ENCODE measurements at places on chromosomes 7 and 10. TPM values are rescaled to one million over a fixed set of nuclear protein-coding genes. Genes with fewer than 3 reads are reported as not detected.

DNA sequence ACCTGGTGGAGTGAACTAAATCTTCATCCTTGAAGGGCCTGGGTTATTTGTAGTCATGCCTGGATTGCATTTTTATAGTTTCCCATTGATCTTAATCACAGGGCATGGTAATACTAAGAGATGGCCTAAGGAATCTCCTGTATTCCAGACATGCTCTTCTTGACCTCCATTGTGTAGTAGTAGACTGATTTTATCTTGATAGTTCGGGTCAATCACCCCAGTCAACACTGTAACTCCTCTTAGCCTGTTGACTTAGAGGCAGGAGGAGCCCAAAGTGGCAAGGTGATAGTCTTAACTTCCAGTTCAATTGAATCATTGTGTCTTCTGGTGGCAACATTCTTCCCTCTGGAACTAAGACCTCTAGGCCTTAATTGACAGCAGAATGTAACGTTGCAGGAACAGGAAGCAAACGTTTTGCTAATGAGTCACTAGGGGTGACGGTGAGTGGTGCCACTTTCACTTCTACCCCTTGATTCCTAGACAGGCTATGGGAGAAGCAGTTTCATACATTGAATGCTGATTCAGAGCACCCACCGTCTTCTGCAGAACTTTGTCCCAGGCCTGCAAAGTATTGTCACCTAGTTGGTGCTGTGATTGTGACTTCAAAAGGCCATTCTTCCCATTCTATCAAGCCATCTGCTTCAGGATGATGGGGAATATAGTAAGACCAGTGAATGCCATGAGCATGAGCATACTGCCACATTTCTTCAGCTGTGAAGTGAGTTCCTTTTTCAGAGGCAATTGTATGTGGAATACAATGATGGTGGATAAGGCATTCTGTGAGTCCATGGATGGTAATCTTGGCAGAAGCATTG, 24.0 kb upstream of the PAPSS2 start:
- DNase-seq: no peak

- DNase-seq: no peak
These were observed 715.4 kb upstream of the NRP1 start for GRCh38 chr10:34049887-34050286.

DNA sequence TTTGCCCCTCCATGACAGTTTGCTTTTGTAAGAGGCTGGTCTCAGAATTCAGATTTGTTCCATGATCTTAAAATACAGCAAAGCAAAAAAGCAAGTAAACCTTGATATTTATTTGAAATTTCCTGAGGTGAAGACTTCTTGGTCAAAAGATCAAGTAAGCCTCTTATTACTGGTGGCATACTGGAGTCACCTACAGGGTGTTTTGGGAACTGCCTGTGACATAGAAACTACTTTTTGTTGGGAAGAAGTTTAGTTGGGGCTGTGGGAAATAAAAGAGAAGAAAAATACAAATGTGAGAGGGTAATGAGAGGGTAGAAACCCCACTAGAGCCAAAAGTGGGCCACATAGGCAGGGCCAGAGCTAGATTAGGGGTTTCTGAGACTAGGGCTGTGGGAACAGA, 217.9 kb downstream of the OTUD1 start:
- DNase-seq: peak; percentile 1

DNA sequence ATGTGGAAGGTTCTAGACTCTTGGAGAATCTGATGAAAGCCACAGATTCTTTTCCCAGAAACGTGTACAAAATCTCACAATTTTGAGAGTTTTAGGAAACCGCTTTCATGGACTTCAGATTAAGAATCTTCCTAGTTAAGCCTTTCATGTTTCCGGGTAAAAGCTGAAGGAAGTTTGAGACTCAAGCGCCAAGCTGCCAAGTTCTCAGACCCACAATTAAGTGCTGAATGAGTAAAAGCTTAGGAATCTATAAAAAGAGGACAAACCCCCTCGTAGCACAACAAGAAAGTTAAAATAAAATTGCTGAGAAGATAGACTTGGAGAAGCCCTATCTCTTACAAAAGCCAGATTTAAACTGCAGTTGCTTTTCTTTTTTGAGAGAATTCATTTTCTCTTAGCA, 99.6 kb downstream of the ST8SIA6 start:
- no peak for DNase-seq

GRCh38 chr10:47269294-47269693, 30.7 kb upstream of the GDF10 start:
- DNase-seq: no peak

- DNase-seq: no peak
These were observed 30.9 kb downstream of the NMT2 start for GRCh38 chr10:15137636-15138035.

- no peak for DNase-seq
These were observed 122.8 kb downstream of the GALNT17 start for GRCh38 chr7:71254751-71255150.

- DNase-seq: no peak
These were observed 104.0 kb upstream of the RHOBTB1 start for GRCh38 chr10:61047788-61048560.

DNA sequence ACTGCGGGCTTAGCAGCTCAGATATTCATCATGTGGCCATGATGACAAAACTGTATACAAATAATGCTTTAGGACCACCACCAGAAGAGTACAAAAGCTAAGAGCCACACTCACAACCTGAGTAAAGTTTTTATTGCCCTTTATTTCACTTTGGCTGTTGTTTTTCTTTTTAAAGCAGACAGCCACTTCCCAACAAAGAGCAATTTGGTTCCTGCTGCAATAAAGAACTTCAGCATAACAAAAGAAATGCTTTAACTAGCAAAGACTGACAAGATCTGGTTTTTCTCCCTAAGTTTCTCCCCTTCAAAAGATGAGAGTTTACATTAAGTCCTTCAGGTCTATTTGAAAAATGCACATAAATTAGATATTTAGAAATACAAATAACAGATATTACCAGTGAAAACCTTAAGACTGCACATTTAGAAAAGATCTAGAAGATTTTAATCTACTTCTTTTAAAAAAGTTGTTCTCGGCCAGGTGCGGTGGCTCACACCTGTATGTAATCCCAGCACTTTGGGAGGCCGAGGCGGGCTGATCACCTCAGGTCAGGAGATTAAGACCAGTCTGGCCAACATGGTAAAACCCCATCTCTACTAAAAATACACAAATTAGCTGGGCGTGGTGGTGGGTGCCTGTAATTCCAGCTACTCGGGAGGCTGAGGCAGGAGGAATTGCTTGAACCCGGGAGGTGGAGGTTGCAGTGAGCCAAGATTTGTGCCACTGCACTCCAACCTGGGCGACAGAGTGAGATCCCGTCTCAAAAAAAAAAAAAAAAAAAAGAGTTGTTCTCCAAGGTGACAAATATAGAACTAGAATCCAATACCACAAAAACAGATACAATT, 59.4 kb downstream of the WAPL start:
- no peak for DNase-seq

- no peak for DNase-seq
These were observed 201.2 kb downstream of the TCF7L2 start for GRCh38 chr10:113151190-113151666.

- DNase-seq: no peak
These were observed 95.3 kb downstream of the PTPRN2 start for GRCh38 chr7:158492367-158492764.

DNA sequence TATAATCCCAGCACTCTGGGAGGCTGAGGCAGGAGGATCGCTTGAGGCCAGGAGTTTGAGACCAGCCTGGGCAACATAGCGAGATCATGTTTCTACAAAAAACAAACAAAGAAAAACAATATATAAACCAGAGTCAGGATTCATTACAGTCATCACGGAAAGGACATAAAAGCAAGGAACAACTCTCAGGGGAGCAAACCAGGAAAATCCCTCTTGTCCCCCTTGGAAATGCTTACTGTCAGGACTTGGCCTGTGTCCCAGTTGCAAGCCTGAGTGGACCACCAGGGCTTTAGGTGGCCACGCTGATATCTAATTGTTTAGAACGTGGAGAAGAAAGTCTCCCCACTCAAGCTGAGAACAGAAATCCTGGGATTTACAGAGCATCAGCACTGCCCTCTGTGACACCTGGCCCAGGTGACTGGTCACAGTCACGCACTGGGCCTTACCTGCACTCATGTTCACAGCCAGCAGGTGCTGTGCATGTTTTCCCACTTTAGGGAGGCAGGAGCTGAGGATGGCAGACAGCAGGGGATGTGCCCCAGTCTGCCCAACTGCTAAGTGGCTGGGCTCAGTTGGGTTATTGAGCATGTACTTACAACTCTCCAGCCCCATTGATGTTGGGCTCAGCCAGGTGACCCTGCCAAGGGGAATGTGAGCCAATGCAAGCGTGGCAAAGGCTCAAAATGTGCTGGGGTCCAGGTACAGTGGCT, 60.9 kb downstream of the TMEM130 start:
- DNase-seq: no peak

- DNase-seq: no peak
These were observed 400.5 kb downstream of the IPMK start for GRCh38 chr10:57867241-57867640.

DNA sequence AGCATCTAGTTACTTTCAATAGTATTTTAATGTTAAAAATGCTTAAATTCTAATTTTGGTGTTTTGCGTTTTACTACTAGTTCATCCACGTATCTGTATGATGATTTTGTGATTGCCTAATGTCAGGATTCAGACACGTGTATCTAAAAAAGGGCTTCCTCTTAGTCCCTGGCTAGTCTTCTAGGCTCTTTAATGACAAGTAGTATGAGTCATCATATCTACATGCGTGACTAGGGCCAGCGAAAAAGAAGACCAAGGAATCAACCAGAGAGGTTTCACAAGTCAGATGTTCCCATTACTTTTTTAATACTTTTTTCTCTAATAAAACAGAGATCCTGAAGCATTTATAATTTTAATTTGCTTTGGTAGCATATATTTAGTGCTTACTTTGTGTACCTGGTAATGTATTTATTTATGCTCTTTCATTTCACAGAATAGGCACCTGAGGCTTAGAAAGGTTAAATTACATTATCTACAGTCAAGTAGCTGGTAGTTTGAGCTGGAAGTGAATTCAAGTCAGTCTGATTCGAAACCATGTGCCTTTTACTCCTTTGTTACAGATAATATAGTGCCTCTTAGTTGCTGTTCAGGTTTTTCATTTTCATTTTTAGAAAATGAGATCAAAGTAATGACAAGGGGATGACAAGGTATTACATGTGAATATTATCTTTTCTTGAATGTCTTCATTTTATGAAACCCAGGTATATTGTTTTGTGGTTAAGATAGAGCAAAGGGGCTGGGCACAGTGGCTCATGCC, 140.3 kb downstream of the FOXP2 start:
- no peak for DNase-seq

DNA sequence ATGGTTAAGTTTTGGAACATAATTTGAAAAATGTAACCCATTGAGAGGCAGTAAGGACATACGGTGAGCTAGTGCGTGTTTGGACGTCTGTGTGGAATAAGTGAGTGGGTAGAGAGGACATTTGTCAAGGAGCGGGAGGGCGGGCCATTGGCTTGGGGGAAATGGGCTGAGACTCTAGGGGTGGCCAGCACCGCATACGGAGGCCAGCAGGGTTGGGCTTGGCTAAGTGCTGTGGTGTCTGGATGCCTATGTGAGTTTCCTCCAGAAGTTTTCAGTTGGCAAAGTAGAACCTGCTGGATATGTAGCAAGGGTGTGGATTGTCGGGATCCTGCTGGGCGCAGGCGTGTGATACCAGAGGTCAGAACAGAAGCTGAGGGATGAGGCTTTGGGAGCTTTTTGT, 103.0 kb downstream of the TCF7L2 start:
- DNase-seq: no peak

GRCh38 chr10:111360260-111360925, 283.6 kb downstream of the ADRA2A start:
- no peak for DNase-seq

- no peak for DNase-seq
These were observed 421.4 kb downstream of the SDK1 start for GRCh38 chr7:3722396-3722922.

- DNase-seq: no peak
These were observed 50.8 kb downstream of the AP3M1 start for GRCh38 chr10:74099836-74100235.

DNA sequence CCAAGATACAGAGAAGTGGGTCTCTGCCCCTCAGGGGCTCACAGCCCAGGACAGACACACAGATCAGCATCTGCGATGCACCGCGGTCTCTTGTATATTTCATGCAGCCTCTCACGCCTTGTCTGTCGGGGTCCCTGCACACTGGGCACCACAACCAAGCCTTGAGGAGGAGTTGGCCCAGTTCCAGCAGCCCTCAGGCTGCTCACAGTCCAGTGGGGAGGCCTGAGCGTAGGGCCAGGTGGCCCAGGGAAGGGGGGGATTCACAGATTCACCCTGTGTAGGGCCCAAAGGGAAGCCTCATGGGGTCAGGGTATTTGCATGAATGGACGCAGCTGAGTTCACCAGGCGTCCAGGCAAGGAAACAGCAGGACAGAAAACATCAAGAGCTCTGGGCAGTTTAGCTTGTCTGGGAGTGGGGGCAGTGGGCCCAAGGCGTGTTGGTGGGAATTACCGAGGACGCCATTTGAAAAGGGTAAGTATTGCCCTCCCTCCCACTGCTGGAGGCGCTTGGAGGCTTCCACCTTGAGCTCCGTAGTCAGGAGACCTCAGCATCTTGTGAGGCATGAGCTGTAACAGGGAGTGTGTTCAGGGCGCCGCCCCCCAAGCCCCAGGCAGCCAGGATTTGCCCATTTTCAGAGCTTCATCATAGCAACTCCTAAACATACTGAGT, 129.1 kb upstream of the CHST15 start:
- no peak for DNase-seq

GRCh38 chr7:98870121-98870651, 372 bp upstream of the TMEM130 start:
- peak; percentile 29 for DNase-seq

DNA sequence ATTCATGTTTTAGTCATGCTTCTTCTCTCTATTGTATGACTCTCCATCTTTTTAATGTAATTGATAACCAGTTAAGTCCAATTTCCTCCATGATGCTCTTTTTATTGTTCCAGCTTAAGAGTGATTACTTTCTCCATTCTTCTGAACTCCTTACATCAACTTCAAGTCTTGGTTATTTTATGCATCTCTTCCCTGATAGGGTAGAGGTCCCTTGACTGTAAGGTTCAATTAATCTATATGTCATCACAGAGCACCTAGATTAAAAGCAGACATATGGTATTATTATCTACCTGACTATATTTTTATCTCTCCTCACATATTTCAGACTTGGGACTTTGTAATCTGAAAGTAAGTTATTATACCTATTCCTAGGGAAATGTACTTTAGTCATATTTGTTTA, 853.1 kb downstream of the REEP3 start:
- no peak for DNase-seq

DNA sequence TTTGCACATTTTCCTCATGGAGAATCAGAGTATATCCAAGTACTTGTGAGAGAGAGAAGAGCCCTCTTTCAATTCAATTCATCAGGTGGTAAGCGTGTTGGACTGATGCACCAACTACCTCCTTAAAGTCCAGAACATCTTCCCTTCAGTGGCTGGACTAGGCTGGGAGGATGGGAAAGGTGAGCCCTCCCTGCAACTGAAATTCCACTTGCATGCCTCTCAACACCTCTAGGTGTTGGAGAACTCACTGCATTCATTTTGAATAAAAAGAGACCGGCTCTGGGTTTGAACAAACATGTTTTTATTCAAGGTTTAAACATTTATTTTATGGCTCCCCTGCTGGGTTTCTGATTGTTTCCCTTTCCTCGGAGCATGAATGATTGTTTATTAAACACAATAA, 573.5 kb downstream of the CCSER2 start:
- no peak for DNase-seq

Gene MOGAT3
- not detected for polyA plus RNA-seq

Gene NRG3
- not detected for polyA plus RNA-seq

Gene C10orf143
- polyA plus RNA-seq: 24.6 TPM
